ENCODE measurements at places on chromosomes 11 and 22.

DNA sequence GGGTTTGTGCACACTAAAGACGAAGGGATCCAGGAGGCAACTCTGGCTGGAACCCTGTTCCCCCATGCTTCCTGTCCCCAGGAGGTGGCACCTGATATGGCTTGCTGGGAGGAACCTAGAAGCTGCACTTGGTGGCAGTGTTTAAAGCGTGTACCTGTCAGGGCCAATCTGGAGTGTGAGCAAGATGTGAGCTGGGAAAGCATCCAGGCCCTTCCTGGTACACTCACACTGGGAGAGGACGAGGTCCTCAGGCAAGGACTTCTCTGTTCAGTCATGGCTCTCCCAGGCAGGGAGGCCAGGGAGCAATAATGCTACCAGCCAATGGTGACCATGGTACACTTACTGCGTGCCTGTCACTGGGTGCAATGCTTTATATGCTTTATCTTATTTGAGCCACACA, 130.7 kb upstream of the NECTIN1 start:
- DNase-seq, result no peak

- DNase-seq, result no peak
These were observed 156.8 kb downstream of the WNT11 start for GRCh38 chr11:76049511-76049910.

DNA sequence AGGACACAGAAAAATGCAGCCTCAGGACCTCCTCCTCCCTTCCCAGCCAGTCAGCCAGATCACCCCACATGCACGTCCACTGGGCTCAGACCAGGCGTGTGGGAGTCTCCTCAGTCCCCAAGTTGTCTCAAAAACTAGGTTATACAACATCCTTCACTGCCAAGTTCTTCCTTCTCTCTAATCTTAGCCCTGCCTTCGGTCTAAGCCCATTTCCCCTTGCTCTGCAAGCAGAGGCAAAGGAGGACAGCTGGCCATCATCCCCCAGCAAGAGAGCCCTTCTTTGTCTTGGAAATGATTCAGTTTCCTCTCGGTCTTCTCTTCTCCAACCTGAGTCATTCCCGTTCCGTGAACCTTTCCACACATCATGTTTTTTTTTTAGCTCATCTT, 14.0 kb upstream of the NRGN start:
- DNase-seq, result no peak

DNA sequence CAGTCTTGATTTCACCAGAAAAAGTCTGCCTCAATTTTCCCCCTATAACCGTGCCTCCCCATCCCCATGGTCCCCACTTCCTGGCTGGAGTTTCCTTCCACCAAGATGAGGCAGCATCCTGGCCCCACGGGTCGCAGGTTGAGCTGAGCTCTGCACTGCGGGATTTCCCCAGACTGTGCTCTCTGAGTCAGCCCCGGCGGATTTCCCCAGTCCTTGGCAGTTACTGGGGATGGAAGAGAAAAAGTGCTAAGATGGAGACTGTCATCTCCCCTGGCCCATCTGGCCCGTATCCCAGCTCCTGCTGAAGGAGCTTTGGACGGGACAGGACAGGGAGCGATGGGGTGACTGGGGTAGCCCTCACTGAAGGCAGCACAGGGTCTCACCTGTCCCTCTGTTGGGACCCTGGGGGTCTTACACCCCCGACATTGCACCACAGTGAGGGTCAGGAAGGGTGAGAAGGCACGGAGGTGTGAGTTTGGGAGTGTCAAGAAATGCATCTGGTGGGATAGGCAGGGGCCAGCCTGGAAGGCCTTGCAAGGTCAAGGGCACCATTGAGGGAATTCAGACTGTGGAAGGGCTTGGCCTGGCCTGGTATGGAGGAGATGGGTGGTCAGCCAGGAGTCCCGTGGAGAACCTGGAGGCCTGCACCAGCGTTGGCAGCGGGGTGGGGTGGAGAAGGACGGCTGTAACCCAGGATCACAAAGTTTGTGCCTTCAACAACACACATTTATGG, 36.5 kb downstream of the NADSYN1 start:
- DNase-seq, result no peak

- no peak for DNase-seq
These were observed 33.3 kb downstream of the IGHMBP2 start for GRCh38 chr11:68936676-68937620.

- DNase-seq, result no peak
These were observed 121.2 kb downstream of the ABTB2 start for GRCh38 chr11:34236572-34236971.

GRCh38 chr22:20146777-20147176, 4.1 kb downstream of the CCDC188 start:
- DNase-seq, result no peak

GRCh38 chr11:119793335-119793984, 64.5 kb upstream of the NECTIN1 start:
- DNase-seq, result no peak
